ENCODE measurements at places on chromosomes 6 and 20. TPM values are rescaled to one million over a fixed set of nuclear protein-coding genes. Genes with fewer than 3 reads are reported as not detected.

The MOCS1 gene
- 17.5 TPM for total RNA-seq

The CLPSL1 gene
- total RNA-seq: not detected

The GPX5 gene
- not detected for total RNA-seq

The TEAD3 gene
- 43.4 TPM for total RNA-seq

The TAPBP gene
- total RNA-seq: 22.3 TPM

The TSHZ2 gene
- total RNA-seq: 22.9 TPM

The LY6G6C gene
- 1.3 TPM for total RNA-seq

The BPIFB1 gene
- total RNA-seq: not detected

The BEND6 gene
- 0.46 TPM for total RNA-seq

The LRFN2 gene
- total RNA-seq: 0.14 TPM

The PRR18 gene
- total RNA-seq: 0.93 TPM

The MDFI gene
- 59.4 TPM for total RNA-seq

The CDSN gene
- not detected for total RNA-seq

The SOBP gene
- total RNA-seq: 15.4 TPM

The C20orf96 gene
- total RNA-seq: 70.1 TPM

The TFAP2D gene
- not detected for total RNA-seq

The CPXM1 gene
- total RNA-seq: 130 TPM

The NMBR gene
- 0.74 TPM for total RNA-seq
